Right renal pelvis (tissue), 4 donors: ENCODE measurements at places on chromosomes 5 and 9. TPM values are rescaled to one million over a fixed set of nuclear protein-coding genes. Genes with fewer than 3 reads are reported as not detected.

GRCh38 chr9:106286249-106286648 lies 576.7 kb upstream of the ZNF462 start:
- DNase-seq, result no peak

- no peak for DNase-seq
These were observed 4.4 kb downstream of the SPRY4 start for GRCh38 chr5:142320430-142320738.

The GFI1B gene
- 0.75 TPM for polyA plus RNA-seq

GRCh38 chr5:77077829-77078176 lies 9.3 kb downstream of the ZBED3 start:
- DNase-seq, result no peak

DNA sequence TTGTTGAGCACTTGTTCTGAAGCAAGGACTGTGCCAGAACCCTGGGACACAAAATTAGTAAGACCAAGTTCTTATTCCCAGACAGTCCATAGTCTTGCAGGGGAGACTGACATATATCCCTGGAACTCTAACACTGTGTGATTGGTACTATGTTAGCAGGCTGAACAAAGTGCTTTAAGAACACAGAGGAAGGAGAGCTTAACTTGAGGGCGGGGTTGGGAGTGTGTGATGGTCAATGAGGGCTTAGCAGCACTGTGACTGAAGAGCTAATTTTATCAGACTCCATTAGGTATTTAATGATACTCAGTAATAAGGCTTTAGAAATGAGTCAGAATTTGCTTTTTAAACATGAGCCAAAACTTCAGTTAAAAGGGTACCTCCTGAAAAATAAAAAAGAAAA lies 14.9 kb upstream of the SPATA24 start:
- no peak for DNase-seq

The C9orf50 gene
- 0.86 TPM for polyA plus RNA-seq

DNA sequence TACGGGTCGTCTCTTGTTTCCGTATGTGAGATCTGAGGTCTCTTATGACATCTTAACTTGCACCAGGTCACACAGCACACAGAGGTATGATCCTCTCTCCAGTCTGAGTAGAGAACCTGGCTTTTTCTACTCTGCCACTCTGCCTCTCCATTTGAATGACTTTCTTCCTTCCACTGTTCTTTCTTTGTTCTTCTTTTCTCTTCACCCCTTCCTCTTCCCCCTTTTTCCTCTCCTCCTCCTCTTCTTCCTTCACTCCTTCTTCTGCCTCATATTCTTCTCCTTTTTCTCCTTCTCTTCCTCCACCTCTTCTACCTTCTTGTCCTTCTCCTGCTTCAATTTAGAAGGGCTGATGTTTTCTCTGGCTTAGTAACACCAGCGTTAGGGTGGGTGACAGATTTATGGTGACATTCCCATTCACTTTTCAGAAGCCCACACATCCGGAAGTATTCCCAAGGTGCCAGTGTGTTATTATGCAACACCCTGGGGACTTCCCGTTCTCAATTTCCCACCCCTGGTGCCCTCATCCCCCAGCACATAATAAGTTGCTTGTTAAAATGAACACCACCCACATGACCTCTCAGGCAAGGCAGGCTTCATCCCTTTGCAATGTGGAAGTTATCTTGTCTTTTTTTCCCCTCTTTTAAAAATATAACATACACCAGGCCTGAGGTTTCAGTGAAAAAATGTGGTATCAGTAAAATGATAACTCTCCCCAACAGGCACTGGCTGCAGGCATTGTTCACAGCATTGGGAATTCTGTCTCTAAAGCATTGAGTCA lies 122.0 kb downstream of the PAPPA start:
- DNase-seq, result no peak

DNA sequence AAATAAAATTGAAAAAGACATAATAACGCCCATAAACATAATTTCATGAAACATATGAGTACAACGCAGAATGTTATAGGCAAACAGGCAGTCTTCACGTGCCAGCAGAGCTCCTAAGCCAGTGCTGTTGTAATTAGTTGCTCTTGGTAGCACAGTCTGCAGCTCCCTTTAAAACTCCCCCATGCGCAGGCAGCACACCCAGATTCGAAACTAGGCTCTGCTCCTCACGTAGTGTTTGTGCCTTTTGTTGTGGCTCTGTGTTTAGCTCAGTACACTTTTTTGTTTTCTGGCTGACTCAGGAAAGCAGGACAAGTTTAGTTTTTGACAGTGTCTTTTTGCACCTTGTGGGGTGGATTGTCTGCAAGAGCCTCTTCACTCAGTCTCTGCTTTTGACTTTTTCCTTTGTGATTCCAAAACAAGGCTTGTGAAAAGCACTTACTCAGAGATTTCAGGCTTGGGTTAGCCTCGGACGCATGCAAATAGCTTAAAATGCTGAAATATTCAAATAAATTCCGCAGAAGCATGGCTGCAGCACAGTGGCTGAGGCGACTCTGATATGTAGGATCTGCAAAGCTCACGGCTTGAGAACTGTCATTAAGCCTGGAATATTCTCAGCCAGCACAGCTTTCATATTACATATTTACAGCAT lies 113.6 kb downstream of the IRX1 start:
- no peak for DNase-seq

The SLC2A6 gene
- 1.2 TPM for polyA plus RNA-seq

GRCh38 chr5:55159763-55160492 lies at the start of gene GPX8:
GPX8 (plus strand) TSS chr5:55160171; CDS start chr5:55160193, 22 bp downstream.
- peak; percentile 72 for DNase-seq

The LCN9 gene
- polyA plus RNA-seq, result not detected

DNA sequence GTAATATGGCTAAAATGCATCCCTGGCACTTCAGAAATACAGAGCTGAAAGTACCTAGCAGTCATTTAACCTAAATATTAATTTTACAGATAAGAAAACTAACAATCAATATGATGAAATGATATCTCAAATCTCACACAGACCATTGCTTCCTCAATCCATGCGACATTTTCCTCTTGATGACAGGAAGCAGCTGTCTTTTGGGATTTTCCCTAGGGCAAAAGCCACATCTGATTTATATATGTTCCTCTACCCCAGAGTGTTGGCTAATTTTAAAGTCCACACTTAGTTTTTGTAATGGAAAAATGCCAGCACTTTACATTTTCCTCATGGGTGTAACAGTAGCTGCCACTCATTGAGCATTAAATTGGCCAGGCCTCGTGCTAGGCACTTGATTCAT lies 47.7 kb upstream of the ITGA1 start:
- DNase-seq, result no peak

The STKLD1 gene
- 5.0 TPM for polyA plus RNA-seq

The ALDH1B1 gene
- polyA plus RNA-seq, result 30.8 TPM

The PGM5 gene
- polyA plus RNA-seq, result 45.8 TPM

DNA sequence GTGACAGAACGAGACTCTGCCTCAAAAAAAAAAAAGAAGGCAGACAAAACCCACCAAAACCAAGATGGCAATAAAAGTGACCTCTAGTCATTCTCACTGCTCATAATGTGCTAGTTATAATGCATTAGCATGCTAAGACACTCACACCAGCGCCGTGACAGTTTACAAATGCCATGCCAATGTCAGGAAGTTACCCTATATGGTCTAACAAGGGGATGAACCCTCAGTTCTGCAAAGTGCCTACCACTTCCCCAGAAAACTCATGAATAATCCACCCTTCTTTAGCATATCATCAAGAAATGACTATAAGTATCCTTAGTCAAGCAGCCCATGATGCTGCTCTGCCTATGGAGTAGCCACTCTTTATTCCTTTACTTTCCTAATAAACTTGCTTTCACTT lies 4.7 kb upstream of the BICD2 start:
- no peak for DNase-seq

- DNase-seq, result no peak
These were observed 91.9 kb upstream of the SH3PXD2B start for GRCh38 chr5:172546196-172546595.

DNA sequence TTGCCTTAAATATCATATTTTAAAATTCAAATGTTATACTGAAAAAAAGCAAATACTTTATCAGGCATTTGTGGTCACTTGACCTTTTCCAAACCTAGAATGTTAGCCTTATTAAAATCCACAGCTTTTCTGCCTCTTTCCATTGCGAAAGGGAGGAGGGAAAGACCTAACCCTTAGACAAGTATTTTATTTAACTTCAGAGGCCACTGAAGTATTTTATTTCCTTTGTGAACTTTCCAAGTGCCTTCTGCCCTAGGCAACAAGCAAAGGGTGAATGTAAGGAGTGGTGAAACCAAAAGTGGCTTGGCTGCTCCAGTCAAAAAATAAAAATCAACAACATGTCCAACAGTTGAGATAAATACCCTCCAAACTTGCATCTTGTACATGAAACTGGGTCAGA lies 376.1 kb downstream of the EFNA5 start:
- DNase-seq, result no peak

GRCh38 chr5:37640088-37640487 lies 199.8 kb downstream of the GDNF start:
- no peak for DNase-seq

- DNase-seq, result no peak
These were observed 6.9 kb downstream of the NOL6 start for GRCh38 chr9:33466565-33467495.

DNA sequence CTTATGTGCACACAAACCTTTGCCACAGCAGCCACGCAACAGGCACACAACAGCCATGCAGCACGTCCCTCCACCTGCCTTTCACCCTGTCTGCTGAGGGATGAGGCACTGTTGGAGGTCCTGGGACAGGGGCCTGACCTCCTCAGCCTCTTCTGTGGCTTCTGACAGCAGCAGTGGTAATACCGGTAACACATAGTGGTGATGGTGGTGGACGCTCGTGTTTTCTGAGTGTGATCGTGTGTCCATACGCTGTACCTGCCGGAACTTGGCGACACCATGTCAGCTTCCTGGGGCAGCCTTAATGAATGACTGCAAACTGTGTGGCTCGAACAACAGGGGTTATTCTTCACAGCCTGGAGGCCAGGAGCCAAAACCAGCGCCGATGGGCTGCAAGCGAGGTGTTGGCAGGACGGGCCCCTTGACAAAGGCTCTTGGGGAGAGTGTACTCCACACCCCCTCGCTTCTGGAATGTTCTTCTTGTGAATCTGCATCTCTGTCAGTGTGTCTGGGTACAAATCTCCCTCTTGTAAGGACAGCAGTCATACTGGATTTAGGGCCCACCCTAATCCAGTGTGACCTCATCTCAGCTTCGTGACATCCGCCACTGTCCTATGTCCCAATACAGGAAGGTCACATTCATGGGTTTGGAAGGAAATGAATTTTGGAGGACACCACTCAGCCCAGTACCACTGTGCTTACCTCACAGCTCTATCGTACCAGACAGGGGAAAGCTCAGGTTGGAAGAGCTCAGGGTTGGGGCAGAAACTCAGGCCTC lies 55.3 kb upstream of the EXOC3 start:
- no peak for DNase-seq

GRCh38 chr9:129608561-129609481 lies 12.1 kb downstream of the C9orf50 start:
- DNase-seq, result no peak

The URM1 gene
- 57.1 TPM for polyA plus RNA-seq

- no peak for DNase-seq
These were observed 236.5 kb upstream of the TRIM32 start for GRCh38 chr9:116450378-116451139.

GRCh38 chr5:117812861-117813260 lies 1175.5 kb downstream of the DTWD2 start:
- no peak for DNase-seq

GRCh38 chr9:120336753-120337090 lies 243.2 kb downstream of the CDK5RAP2 start:
- DNase-seq, result no peak

The YTHDC2 gene
- 36.5 TPM for polyA plus RNA-seq

GRCh38 chr5:139246394-139246793 lies 47.1 kb upstream of the MATR3 start:
- no peak for DNase-seq

- no peak for DNase-seq
These were observed 614.7 kb downstream of the ISL1 start for GRCh38 chr5:51997949-51998348.

- no peak for DNase-seq
These were observed 40.4 kb downstream of the CFAP95 start for GRCh38 chr9:69861011-69861410.

DNA sequence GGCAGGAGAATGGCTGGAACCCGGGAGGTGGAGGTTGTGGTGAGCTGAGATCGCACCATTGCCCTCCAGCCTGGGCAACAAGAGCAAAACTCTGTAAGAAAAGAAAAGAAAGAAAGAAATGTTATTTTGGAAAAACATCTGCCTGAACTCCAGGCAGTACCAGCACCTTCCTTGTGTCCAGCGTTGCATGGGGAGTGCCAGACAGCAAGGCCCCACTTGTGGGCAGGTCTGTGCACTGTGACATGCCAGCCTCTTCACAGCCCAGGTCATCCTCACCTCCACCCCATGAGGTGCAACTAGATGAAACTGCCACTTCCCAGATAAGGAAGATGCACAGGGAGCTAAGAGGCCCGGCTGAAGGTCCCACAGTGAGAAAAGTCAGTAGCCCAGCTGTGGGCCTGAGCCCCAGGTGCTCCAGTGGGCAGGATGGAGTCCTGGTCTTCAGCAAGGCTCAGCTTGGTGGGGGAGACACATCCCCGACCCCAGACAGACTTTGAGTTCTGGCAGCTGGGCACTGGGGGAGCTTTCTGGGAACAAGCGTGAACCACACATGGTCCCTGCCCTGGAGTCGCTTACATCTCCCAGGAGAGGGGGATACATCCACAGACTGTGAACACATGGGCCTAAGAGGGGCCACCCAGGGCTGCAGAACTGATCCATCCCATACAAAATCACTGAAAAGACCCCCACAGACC lies 146.9 kb upstream of the IER5L start:
- no peak for DNase-seq

DNA sequence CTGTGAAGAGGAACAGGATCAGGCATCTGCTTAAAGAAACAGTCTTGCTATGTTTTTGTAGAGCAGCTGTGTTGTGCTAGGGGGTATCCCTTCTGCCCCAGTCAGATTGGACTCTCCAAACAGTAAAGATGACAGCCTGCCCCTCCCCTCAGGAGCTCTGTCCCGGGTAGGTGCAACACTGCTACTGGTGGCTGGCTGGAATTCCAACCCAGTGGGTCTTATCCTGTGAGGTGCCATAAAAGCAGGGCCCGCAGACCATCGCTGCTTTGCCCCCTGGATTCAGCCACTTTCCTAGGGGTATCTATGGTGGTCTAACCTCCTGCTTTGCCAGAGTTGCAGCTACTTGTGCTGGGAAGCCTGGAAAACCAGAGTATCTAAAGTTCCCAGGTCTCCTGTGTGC lies 114.6 kb upstream of the PPP1R2B start:
- DNase-seq, result no peak

The IFNA2 gene
- not detected for polyA plus RNA-seq

The FGF1 gene
- polyA plus RNA-seq, result 16.1 TPM

The TTC23L gene
- 4.1 TPM for polyA plus RNA-seq

The ENTPD2 gene
- polyA plus RNA-seq, result 4.4 TPM
